ENCODE measurements at places on chromosomes 6 and 20.

- no peak for DNase-seq
Observed at GRCh38 chr6:166647896-166648295, 20.8 kb upstream of the RPS6KA2 start.

DNA sequence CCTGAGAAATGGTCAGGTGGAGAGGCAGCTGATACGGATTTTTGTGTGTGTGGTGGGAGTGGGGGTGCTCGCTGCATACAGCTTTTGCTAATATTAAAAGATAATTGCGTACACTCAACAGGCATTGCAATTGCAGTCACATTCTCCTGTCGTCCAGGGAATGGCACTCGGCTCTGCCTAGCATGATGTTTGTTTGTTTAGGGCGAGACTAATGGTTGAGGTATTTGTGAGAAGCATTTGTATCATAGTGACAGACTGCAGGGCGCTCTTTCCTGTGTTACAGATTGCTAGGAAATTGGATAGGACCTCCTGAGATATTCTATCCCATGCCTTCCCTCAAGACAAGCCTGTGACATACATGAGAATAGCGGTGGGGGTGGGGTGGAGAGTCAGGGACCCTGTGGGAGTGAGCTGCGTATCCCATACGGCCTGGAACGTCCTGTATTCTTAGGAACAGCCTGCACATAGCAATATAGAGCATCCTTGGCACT lies 207.4 kb downstream of the SOX4 start:
- no peak for DNase-seq

DNA sequence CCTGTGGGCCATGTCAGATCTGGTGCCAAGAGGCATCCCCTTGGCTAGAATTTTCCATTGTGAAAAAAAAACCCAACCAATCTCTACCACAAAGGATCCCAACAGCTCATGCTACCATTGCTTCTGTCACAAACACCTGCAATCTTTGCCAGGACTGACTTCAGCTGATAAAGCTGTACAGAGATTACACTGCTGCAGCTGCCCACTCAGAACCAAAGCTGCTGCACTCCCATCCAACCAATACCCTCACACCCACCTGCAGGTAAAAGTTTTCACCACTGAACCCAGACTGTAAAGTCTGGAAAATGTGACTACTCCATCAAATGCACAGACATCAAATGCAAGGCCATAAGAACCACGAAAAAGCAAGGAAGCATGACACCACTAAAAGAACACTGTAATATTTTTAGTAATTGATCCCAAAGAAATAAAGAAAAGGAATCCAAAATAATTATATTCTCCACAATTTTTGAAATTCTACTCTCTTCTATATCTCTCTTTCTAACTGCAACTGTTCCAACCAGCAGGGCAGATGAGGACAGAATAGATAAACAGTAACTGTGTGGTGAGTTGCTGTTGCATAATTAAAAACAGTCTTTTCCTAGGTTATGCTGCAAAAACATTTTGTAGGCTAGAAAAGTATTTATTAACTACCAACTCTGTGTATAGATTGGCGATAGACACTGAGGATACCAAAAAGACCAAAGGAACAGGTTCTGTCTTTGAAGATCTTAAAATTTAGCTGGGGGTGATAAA lies 128.0 kb upstream of the MCHR2 start:
- no peak for DNase-seq

- DNase-seq = no peak
Observed at GRCh38 chr6:15304337-15305042, 58.6 kb downstream of the JARID2 start.

DNA sequence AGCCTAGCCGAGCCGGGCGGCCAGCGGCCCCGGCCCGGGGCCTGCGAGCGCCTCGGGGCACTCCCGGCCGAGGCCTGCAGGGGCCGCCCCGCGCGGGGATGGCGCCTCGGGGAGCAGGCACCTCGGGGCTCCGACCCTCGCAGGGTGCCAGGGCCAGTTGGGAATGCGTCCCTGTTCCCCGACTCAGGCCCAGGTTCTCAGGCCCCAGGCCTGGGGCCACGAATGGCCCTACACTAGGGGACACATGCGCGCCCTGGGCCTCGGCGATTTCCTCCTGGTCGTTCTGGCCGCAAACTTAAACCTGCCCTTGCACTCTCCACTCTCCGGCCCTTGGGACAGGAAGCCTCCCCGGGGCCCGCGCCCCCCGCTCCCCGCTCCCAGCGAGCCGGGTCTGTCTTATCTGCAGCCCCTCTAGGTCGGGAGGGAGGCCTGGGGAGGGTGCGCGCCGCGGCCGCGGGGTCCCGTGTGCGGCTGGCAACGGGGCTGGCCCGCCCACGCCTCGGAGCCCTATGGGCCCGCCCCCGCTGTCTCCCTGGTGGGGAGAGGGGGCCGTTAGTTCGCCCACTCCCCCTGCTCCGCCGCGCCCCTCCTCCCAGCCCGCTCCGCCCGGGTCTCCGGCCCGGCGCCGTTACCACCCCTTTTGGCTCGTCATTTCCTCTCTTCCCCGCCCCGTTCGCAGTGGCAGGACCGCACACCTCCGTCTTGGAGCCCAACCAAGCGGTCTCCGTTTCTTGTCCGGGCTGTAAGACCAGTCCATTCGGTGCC lies 611 bp downstream of the NFYA start:
- DNase-seq = peak; percentile 71

DNA sequence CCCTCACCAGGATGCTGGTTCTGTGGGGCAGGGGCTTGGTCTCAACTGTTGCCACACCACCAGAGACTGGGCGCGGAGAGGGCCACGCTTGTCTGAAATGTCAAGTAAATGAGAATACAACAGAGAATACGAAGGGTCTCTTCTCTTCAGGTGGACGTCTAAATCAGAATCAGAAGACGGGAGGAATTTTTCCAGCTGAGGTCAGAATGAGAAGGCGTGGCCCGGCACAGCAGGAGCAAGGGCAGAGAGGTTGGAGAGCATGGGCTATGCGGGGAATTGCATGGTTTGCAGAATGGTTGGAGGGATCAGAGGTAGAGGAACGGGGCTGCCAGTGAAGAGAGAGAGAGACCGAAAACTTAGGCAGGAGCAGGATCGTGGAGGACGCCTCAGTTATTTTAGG lies 337.9 kb downstream of the QKI start:
- DNase-seq = no peak

DNA sequence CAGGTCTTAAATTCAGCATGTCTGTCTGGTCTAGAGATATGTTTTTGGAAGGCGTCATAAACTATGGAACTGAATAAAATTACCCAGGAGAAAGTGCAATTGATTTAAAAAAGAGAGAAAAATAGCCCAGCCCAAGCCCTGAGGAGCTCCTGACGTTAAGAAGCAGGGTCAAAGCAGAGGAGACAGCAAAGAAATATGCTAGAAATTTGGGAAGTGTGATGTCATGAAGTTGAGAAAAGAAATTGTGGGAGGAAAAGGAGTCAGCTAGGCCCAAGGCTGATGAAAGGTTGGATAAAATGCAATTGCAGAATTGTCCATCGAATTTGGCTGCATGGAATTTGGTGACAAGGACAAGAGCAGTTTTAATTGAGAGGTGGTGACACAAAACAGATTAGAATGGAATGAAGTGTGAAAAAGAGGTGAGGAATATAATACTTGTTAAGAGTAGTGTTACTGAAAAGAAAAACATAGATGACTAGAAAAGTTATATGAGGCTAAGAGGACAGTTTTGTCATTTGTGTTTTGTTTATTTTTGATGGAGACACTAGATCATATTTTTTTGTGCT lies 381.6 kb downstream of the LAMA2 start:
- DNase-seq = no peak

GRCh38 chr20:54195483-54196472 lies 12.1 kb upstream of the PFDN4 start:
- DNase-seq = no peak

- no peak for DNase-seq
Observed at GRCh38 chr6:73481969-73482368, 20.4 kb downstream of the MTO1 start.

GRCh38 chr20:54132612-54133433 lies 41.0 kb downstream of the CYP24A1 start:
- no peak for DNase-seq

DNA sequence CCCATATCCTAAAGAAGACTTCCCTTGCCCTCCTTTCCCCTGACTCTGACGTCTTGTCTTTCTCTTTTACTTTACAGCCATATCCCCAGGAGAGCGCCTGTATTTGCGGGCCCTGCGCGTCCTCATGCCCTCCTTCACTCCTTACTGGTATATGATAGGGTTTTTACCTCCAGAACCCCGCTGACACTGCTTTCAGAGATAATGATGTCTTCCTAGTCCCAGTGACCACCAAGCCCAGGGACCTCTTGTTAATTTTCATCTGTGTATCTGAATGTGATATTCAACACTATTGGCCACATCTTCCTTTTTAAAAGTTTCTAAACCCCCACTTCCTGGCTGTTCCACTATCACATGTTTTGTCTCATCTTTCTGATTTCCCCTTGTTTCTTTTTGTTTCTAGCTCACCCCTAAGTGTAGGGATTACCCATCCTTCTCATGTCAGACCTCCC lies 102.0 kb downstream of the HIVEP1 start:
- DNase-seq = no peak

DNA sequence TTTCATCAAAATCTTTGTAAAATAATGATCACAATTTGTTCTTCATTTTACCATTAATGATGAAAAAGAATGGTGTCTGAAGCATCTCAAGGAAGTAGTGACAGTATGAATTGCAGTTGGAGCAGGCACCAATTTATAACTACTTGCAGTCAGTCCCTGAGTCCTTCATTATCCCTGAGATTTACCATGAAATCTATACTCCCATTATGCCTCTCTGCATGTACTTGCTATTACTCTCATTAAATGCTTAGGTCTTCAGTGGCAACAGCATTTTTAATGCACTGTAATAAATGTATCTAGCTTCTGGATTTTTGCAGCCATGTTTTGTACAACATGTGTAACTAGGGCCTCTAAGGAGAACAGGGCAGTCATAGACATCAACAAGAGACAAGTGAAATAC lies 708.8 kb downstream of the EYS start:
- no peak for DNase-seq

GRCh38 chr20:32578840-32579390 lies 6.2 kb downstream of the NOL4L start:
- no peak for DNase-seq

DNA sequence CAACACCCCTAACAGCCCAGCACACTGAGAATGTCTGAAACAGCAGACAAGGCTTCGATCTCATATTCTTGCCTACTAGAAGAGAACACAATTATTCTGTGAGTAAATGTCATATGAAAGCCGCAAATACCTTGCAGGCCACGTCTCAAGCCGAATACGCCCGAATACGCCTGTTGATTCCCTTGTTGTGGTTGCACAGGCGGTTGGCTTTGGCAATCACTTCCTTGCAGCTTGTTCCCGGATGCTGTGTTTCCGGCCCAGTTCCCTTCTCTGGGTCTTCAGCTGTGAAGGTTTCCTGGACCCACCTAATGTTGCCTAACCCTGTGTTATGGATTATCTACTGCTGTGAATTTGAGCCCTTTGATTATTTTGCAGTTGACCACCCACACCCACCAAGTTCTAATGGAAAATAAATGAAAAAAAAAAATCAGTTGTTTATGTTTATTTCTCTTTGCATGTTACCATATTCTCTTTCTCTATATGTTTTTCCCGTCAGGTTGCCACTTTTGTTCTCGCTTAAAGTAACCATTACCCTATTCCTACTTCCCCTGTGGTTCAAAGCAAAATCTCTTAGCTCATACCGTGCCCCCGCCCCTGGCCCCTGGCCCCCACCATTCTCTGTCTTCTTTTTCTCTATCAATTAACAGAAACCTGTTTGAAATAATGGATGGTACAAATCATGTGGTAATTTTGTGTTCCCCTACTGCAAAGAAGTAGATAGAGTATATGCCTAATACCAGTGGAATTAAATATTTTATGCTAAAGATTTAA lies 172.4 kb downstream of the ADGB start:
- DNase-seq = peak; percentile 3

GRCh38 chr6:33590531-33591198 lies 10.6 kb upstream of the BAK1 start:
- no peak for DNase-seq

DNA sequence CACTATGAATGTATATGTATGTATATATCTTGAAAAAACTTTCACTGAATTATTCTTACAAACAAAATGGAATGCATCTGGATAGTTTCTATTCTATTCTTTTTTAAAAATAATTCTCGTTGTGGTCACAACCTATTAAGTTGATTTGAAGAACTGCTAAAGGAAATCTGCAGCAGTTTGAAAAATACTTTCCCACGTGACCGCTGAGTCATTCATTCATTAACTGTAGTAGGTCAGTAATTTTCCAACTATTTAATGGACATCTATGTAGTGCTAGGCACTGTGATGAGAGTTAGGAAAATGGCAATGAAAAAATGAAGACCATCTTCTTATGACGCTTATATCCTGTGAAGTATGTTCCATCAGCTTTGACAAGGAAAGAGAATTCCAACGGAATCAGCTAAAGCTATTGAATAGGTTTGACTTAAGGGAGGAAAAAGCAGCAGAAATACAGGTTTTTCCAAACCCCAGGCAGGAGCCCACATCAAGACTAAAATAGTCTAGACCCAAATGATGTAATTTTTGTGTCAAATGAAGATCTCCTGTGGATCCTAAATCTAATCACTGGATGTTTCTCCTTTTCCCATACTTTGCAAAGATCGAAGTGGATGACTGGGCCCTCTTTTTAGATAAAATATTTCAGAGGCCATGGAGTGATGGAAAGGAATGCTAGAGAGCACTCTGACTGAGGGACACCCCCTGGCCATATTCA lies 4.1 kb upstream of the EFHC1 start:
- no peak for DNase-seq

DNA sequence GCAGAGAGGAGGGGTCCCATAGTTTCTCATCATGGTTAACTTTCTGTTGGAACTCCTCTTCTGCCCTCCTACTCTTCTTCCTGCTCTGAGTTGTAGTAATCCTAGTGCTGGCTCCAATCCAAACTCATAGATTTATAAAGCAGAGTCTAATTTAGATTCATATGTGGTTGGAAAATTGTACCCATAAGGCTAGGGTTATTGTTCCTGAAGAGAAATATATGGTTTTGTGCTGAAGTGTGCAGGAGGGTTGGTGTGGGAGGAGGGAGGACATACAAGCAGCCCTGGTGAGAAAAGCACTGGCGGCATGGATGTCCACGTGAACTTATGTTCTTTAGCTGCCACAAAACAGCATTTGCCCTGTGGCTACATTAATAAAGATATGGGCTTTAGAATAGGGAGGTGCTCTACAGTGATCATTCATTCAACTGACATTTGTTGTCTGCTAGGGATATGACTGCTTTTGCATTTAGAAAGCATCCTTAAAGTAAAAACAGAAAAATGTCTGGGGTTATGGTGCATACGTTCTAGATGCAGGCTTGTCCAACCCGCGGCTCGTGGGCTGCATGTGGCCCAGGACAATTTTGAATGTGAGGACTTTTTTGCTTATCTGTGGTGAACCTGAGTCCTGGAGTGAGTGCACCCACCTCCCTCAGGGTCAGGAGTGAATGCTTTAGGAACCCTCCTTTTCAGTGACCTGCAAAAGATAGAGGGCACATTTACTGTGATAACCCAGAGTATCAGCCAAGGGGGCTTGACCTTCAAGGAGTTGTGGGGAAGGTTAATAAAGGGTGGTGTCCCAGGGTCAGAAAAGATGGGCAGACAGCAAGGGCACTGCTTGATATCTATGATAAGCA lies 4.1 kb downstream of the HLA-A start:
- peak; percentile 2 for DNase-seq

All from activated T-cell treated with anti-CD3 and anti-CD28 coated beads for 1 hour (primary cell).